ENCODE measurements at places on chromosomes 6 and 20.

DNA sequence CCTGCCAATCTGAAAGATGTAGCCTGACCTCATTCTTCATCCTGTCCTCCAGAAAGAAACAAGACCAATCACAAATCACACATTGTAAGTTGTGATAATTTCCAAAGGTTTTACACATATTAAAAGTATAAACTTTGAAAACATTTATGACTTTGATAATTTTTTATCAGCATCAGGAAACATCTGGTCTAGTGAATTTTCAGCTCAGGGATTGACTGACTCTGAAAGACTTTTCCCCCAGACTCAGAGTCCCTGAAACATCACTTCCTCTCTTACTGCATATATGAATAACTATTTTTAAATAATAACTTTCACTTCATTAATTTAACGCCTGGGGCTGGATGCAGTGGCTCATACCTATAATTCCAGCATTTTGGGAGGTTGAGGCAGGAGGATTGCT is 48.5 kb upstream of the SSTR4 start:
- DNase-seq, result no peak

GRCh38 chr6:11732036-11732631 is 46.5 kb downstream of the ADTRP start:
- no peak for DNase-seq

GRCh38 chr6:15744818-15745402 is 82.1 kb upstream of the DTNBP1 start:
- no peak for DNase-seq

DNA sequence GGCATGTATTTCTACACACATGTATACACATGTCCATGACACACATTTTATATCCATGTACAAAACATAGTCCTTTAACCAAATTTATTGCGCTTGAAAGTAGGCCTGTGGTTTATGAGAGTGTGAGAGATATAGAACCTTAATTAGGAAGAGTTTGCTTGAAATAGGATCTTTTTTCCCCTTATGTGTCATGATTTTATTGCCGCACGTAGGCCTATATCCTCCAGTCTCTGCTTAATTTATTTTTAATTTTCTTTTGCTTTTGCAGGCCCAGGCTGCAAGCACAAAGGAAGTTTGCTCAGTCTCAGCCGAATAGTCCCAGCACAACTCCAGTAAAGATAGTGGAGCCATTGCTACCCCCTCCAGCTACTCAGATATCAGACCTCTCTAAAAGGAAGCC is 205.9 kb downstream of the JARID2 start:
- no peak for DNase-seq

DNA sequence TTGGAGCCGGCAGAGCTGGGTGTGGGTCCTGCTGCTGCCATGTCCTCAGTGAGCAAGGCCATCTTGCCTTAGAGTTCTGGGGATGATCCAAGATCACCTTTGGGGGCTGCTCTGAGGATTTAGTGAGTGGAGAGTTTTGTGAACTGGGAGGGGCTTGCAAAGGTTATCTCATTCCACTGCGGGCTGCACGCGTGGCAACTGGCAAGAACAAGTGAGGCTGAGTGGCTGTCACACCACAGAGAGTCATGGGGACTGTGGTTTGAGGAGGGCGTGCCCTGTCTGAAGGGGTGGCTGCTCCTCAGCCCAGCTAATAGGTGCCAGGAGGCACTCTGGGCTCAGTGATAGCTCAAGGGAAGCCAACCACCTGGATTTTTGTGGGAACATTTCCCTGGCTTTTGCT is 37.6 kb downstream of the TTLL9 start:
- no peak for DNase-seq

- no peak for DNase-seq
Measured at GRCh38 chr6:25629198-25629576, 22.8 kb upstream of the SCGN start.

DNA sequence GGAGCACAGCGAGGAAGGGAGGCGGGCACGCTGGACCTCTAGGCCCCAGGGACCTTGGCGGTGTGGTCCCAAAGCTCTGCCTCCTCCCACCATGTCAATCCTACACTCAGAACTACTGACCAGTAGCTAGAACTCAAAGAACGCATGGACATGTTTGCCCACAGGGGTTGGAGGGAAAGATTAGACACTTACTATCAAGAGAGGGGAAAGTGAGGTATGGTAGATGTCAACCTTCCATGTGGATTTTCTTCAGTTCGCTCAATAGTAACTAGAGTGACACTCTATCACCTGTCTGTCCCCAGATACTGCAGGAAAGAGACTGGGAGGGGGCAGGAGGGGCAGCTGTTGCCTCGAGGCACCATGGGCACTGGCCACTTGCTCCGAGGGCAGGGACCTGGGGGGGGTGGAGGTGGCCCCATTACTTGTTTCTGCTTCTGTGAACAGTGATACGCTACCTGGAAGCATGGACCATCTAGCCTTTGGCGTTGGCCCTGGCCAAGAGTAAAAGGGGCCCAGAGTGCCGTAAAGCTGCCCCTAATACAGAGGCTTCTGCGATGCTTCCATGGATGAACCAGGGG is 912 bp upstream of the DIDO1 start:
- DNase-seq, result no peak

DNA sequence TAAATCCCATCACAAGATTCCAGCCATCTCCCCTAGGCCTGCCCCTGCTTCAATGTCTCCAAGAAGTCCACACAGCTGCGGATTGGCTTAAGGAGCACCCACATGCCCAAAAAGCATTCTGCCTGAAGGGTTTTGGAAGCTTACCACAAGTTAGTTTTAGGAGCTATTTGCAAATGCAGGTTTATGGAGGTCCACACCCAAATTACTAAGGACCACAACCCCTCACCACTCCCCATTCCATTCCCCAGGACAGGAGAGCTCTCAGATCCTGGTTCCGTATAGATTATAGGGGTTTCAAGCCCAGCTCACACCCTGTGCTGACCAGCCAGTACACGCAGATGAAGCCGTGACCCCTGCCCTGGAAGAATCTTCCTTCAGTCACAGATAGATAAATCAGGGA is 24.3 kb upstream of the PXDC1 start:
- DNase-seq, result no peak

DNA sequence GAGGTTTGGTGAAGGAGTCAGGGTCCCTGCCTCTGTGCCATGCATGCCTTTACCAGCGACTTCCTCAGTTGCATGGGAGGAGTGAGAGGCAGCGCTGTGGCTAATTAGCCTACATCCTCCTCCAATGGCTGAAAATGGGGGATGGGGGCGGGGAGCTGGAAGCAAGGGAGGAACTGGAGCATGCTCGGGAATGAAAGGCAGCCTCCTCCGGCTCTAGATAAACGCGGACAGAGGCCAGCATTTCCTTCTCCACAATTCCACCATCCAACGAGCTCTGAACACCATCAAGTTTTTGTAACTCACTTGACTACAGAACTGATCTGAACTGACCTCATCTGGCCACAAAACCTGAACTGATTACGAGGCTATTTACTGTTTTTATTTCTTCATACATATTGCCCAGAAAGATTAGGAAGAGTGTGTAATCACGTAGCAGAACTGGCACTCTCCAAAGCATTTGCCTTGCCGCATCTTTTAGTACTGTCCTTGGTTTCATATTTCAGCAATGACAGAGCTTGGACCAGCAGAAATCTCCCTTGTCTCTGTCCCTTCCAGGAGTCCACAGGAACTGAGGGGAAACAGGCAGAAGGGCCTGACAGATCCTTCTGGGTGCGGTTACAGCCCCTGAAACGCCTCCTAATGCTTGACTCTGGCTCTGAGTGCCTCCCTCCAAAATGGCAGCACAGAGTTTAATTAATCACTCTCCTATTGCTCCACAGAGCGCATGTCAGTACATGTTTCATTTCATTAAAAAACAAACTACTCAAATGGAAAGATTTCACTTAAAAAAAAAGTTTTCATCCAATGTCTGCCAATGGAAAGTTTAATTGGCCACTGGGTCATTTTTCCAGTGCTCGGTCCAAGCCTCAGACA is 58.2 kb upstream of the TRAF3IP2 start:
- DNase-seq, result no peak

- no peak for DNase-seq
Measured at GRCh38 chr6:25655723-25656122, 3.7 kb downstream of the SCGN start.

- no peak for DNase-seq
Measured at GRCh38 chr6:144665932-144666450, 380.9 kb downstream of the UTRN start.

DNA sequence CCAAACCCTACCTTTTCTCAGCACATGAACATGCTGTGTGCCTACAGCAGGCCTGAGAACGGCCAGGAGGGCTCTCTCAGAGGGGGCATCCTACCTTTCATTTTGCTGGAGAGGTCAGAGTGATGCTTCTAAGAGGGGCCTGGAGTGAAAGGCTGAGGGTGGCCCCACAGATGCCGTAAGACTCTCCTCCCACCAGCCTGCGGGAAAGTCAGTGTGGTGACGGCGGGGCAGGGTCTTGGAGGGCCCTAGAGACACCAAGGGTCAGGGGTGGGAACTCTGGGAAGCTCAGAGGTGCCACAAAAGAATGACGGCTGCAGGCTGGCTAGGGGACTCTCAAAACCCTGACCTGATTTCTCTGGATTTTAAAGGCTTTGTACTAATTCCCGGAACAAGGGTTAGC is 107.6 kb downstream of the SLC23A2 start:
- no peak for DNase-seq

DNA sequence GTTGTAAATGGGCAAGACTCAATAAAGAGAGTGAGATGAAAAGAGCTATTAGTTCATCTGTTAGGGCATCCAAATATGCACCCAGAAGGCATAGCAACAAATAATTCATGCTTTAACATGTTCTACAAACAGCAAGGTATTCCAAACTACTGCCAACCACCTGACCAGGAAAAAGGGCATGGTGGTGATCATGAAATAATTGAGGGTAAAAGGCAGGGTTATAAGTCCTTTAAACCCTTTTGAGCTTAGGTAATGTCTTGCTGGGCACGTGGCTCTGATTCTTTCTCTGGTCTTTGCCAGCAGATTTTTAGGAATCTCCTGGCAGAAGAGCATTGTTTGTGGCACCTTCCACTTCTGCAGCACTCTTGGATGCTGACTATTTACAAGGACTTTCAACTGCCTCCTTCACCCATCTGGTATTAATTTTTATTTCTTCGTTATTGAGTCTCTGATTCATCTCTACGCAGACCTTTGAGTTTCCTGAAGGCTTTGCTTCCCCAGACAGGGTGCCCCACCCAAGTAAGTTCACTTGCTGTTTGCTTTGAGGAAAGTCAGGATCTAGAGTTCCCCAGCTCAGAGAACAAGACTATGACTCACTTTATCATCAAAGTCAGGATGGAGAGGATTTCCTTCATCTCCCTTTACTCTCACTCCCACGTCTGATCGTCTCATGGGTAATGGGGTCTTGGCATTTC is 83.4 kb upstream of the NEDD9 start:
- no peak for DNase-seq

DNA sequence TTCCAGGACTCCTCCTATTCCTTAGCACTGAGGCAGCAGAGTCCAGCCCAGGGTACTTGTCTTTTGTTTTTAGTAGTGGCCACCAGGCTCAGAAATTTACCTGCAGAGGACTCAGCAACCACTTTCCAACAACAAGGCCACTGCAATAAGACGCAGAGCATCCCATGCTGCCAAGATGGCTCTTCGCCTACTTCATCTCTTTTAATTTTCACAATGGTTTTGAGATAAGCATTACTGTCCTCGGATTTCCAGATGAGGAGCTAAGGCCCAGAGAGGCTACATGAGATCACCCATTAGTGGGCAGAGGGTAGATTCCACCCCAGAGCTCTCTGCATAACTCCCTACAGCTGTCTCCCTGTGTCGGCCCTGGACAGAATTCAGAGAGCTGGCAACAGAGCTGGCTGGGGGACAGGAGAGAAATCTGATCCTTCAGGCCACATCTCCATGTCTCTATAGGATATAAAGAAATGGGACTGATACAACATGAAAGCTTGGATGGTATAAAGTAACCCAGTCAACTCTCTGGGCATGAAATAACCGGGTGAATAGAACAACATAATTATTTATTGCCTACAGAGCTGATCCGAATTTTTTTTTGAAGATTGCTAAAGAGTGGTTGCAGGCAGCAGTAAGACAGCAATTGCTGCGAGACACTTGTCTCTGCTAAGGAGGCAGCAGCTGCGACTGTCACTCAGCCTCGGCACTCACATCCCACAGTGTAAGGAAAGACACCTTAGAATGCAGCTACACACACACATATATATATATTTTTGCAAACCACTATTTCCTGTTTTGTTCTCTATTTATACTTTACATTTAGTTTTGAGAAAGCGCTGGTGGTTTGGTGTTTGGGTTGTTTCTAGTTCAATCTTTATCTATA is 37.2 kb downstream of the SCML4 start:
- DNase-seq, result no peak

GRCh38 chr6:2363211-2363610 is 117.8 kb upstream of the GMDS start:
- no peak for DNase-seq

DNA sequence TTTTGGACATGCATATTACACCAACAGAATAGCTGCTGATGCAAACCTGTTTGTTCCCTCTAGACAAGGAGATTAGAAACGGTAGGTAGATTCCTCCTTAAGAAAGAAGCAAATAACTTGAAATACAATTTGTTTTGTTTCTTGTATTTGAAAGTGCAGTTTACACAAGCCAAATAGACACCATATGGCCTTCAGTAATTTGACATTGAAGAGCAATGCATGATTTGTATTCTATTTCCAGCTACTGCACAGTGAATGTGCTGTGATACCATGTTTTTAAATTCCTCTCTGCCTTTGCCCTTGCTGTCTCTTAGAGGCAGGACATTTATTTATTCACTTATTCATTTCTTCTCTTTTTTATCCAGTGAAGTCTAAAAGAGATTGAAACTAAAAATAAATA is 31.9 kb upstream of the ANKEF1 start:
- DNase-seq, result no peak

DNA sequence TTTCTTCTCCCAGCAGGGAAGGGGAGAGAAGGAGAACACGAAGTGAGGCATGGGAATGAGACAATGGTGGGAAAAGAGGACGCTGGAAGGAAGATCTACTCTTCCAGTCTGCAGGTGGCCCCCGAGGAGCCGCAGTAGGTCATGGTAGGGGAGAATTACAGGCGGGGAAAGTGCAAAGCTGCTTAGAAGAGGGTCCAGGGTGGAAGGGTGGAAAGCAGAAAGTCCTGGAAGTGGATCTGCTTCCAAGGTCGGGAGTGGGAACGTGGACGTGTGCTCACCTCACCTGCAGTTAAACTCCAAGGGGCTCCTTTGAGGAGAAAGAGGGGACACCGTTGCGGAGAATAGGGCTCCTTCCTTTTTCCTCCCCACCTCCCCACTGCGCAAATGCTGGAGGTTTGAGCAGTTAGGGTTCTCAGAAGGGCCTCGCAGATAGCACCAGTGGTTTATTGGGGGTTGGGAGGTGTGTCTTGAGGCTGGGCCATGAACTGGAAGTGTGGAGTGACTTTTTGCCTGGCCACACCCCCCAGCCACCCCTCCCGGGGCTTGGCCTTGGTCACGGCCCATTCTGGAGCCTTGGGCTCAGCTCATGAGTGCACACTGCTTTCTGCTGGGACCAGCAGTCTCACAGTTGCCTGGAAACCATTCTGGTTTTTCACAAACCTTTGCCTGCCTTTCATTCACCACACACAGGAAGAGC is 100.4 kb upstream of the MLN start:
- DNase-seq, result peak; percentile 18
